ENCODE measurements at places on chromosomes 4 and X.

DNA sequence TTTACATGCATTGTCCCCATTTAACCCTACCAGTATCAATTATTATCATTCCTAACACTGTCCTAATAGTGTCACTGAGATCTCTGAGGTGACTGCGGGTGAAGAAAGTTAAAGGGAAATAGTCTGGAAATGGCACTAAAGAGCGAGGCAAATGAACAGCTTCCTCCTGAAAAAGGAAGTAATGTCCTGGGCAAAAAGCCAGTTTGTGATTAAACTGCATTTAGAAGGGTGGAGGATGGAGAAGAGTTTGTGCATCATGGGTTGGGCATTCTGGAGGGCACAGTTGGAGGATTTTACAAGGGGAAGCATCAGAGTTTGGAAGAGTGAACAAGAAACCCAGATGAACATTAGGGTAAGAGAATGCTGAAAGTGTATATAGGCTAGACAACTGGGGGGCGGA lies 60.5 kb upstream of the SLC25A4 start:
- no peak for ATAC-seq

DNA sequence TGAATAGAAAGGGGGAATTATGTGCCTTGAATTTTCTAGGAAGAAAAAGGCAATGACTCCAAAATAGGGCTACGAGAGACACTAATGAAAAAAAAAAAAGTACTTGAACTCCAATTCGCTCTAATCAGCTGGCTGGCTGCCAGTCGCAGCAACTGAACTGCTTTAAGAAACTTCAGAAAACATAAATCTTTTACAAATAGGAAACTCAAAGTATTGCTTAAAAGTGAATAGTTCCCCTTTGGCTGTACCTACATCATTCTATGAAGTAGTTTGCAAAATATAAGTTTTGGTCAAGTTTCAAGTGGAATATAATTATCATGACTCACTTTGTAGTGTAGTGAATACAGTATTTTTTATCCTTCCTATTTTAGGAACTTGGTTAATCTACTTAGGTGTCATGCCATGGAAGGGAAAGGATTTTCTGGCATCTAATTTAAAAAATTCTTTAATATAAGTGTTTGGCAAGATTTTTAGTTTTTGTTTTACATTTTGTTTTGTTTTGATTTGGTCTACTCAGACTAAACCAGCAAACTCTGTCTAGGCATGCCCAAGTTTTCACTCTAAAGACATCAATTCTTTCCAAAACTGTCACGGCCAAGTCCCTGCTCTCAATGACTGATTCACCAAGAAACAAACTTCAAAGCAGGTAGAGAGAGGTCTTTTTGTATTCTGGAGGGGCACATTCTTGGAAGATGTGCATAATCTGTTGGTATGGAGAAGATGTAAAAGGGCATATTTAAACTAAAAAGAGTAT lies 382.4 kb upstream of the GALNT7 start:
- ATAC-seq, result no peak

GRCh38 chr4:188918787-188919186 lies 779.5 kb downstream of the TRIML1 start:
- ATAC-seq, result no peak

DNA sequence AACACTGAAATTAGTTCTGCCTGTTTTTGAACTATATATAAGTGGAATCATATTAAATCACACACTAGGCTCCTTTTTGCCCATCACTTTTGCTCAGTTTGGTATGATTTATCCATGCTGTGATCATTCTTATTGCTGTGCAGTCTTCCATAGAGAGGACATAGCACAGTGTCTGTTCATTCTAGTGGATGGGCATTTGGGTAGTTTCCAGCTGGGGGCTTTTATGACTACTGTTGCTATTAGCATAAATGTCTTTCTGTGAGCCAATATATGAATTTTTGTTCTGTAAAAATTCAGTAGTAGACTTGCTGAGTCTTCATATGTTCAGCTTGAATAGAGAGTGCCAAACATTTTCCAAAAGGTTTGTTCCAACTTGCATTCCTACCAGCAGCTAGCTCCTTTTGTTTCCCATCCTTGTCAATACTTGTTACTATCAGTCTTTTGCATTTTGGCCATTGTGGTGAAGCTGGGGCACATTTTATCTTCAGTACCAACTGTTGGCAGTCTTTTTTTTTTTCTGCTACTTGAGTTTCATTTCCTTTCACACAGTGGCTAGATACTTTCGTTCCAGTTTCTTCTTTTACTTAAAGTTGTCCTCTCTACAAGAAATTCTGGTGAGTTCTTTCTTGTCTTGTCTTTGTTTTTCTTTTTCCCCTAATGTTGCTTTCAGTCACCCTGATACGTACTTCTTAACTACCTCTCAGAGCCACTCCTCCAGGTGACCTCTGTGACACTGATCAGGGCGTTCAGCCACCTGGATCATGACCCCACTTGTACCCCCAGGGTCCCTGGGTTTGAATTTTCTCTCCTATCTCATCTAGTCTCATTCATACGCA lies 87.0 kb downstream of the ANXA3 start:
- no peak for ATAC-seq

DNA sequence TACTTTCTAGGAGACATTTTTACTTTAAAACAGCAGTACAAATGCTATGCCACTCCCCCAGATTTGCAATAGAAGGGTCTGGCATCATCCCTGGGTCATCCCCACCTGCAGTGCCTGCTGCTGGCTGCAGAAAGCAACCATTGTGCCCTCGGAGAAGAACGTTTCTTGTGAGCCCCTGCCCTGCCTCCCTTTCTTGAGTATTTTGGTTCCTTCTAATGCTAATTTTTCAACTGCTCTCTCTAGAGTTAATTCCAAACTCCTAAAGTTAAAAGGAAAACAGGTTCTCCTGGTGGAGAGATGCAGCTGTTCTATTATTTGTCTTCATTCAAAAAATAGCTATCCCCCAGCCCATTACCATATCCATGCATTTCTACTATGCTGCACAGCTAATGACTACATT lies 107.1 kb downstream of the IDS start:
- ATAC-seq, result no peak

GRCh38 chr4:4446434-4446833 lies 59.5 kb downstream of the NSG1 start:
- no peak for ATAC-seq

DNA sequence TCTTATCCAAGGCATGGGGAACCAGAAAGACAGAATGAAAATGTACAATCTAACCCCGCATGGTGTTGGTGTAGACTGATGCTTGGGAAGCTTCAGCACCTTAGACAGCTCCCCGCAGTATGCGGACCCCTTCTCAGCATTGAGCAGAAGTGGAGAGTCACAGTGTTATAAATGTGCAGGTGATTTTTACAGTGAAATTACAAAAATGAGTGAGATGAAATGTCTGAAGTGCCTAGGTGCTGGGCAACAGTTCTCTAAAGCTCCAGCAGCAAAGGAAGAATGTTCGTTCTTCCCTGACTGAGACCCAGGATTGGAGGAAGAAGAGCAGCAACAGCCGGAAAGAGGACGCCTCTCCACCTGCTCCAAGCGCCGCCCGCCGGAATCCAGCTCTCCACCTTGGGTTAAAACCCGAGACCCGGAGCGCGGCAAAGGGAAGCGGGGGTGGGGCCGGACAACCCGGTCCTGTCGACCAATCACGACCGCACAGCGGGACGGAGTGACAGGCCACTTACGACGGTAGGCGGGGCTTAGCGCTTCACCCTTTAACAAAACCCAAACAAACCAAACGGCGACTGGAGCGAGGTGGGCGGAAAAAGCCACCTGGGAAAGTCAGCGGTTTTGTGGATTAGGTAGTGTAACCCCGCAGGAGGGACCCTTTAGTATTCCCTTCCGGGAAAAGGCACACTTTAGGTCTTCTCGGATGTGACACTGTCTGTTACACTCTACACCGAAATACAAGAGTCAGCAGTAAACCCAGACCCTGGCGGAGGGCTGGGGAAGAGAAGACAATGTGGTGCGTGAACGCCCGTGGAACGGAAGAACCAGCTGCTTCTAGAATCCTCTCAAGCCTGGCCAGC lies at the start of gene GLRA3:
Gene GLRA3, minus strand, starts transcription at position 403 of the 857 bp plus-strand sequence. CDS start 436 bp downstream, outside the sequence.
- no peak for ATAC-seq

GRCh38 chr4:3791910-3792542 lies 25.8 kb downstream of the ADRA2C start:
- ATAC-seq, result no peak

GRCh38 chr4:61446941-61447340 lies 246.8 kb downstream of the ADGRL3 start:
- ATAC-seq, result no peak

DNA sequence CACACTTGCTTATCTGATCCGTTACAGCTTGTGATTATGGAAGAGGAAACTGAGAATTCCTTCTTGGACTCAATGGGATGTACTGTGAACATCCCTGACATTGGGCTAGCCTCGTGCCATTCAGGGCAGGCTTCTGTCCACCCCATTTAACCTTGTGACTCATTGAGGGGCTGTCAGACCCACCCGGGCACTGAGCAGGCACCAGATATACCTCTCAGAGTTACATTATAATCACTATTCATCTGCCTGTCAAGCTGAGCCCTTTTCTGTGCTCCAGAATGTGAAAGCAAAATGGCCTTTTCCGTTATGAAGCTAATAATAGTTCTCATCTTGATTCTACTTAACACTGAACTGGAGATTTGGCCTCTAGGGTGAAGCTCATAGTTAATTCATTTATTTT lies 170.6 kb upstream of the SCML1 start:
- no peak for ATAC-seq

DNA sequence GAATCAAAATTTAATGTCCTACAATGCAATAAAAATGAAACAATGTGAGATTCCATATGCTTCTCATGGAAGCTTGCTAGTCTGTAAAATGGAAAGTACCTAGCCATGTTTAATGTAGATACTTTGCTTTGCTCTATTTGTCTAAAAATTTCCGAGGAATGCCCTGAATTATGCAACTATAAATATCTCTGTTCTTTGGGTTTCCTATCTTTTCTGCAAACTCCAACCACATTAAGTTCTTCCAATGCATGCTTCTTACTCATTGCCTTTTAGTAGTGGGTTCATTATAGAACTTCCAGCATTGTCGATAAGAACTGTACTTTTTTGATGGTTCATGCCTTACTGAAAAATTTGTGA lies 178.3 kb downstream of the RASL11B start:
- ATAC-seq, result no peak

GRCh38 chrX:16524316-16524715 lies 125.6 kb upstream of the S100G start:
- ATAC-seq, result no peak

DNA sequence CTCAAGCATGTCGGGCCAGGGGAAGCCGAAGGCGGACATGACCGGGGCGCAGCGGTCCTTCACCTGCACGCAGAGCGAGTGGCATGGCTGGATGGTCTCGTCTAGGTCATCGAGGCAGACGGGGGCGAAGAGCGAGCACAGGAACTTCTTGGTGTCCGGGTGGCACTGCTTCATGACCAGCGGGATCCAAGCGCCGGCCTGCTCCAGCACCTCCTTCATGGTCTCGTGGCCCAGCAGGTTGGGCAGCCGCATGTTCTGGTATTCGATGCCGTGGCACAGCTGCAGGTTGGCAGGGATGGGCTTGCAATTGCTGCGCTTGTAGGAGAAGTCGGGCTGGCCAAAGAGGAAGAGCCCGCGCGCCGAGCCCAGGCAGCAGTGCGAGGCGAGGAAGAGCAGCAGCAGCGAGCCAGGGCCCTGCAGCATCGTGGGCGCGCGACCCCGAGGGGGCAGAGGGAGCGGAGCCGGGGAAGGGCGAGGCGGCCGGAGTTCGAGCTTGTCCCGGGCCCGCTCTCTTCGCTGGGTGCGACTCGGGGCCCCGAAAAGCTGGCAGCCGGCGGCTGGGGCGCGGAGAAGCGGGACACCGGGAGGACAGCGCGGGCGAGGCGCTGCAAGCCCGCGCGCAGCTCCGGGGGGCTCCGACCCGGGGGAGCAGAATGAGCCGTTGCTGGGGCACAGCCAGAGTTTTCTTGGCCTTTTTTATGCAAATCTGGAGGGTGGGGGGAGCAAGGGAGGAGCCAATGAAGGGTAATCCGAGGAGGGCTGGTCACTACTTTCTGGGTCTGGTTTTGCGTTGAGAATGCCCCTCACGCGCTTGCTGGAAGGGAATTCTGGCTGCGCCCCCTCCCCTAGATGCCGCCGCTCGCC lies at the start of gene SFRP2:
Gene SFRP2, minus strand, starts transcription at position 671 of the 864 bp plus-strand sequence. Its CDS starts 248 bp downstream, at position 423.
- ATAC-seq, result no peak

DNA sequence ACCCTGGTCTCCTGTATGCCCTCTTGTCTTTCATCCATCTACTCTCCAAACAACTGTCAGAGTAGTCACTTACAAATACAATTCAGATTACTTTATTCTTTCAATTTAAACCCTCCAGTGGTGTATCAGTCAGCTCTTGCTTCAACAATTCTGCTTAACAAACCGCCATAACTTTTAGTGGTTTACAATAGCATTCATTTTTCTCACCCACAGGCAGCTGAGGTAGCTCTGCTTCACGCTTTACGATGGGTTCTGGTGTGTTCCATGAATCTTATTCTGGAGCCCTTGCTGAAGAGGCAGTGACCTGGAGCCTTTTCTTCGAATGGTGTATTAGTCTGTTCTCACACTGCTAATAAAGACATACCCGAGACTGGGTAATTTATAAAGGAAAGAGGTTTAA lies 86.2 kb upstream of the CAMK2D start:
- no peak for ATAC-seq

- no peak for ATAC-seq
Observed at GRCh38 chr4:76690011-76690905, 207.7 kb downstream of the SOWAHB start.

DNA sequence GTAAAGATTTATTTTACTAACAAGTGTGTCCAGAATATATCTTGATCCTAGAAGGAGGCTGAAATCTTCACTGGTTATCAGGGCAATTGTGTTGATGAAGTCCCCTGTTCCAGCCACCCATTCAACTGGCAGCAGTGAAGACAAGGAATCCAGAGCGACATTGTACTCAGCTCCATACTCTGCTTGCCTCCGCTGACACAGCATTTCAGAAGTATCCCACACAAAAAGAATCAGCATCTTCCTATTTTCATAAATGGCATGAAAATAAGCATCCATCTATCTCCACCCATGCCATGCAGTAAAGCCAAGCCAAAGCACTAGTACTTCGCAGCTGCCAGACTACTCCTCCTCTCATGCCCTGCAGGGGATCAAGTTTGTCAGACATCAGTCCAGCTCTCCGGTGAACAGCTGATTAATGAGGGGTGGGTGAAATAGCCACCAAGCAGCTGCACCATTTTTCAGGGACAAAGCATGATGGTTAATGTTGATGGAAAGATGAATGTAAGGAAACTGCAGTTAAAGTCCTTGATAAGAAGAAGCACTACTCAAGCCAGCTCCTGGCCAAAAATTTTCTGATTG lies 54.0 kb downstream of the COL25A1 start:
- ATAC-seq, result no peak

Data from gastroesophageal sphincter (tissue), 4 donors.